Stimulated activated CD4-positive, alpha-beta T cell treated with anti-CD3 and anti-CD28 coated beads, Interleukin-15, amount 100 ng/mL, for 1 hour (primary cell): ENCODE measurements at places on chromosomes 6 and 20.

DNA sequence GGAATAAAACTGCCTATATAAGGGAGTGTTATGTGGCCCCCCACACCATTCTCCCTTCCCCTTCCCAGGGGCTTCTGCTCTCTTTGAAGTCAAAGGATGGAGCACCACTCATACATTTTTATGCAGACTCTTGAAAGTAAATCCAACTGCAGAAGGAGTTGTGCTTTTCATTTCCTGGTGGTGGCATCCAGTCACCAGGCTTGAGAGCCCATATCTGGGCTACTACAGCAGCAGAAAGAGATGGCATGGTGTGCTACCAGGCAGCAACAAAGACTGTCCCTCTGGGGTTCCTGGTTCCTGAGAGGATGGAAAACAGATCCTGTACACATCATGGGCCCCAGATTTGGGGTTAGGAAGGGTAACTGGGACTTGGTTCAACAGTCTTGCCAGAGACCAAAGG lies 226.4 kb downstream of the CLIC5 start:
- DNase-seq, result no peak

- no peak for DNase-seq
These were observed 127.8 kb downstream of the LRRC1 start for GRCh38 chr6:53922539-53922981.

DNA sequence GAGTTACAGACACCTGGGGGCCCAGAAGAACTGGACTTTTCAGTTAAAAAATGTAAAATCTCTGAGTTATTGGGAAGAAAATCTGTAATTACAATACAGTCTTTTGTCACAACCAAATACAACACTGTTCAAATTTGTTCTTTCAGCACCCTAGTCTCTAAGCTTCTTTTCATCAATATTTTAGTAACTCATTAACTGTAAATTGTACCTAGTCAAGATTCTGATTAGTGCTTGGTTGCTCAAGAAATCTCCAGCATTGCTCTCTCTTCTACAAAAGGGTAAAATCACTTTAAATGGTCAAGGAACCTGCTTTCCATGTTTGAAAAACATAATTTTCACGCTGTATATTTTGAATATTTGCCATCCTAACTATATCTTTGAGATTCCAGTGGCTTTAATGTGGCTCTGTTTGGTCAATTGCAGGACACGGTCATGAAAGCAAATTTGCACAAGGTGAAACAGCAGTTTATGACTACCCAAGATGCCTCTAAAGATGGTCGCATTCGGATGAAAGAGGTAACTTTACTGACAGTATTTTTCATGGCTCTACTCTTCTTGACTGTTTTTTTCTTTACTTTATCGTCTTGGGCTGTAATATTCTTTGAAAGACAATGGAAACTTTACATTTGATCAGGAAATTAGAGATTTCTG lies 9.2 kb downstream of the SCGN start:
- DNase-seq, result no peak

GRCh38 chr6:142845624-142846458 lies 99.1 kb downstream of the HIVEP2 start:
- DNase-seq, result peak; percentile 31

GRCh38 chr6:83767033-83767432 lies 58.1 kb upstream of the SNAP91 start:
- no peak for DNase-seq

DNA sequence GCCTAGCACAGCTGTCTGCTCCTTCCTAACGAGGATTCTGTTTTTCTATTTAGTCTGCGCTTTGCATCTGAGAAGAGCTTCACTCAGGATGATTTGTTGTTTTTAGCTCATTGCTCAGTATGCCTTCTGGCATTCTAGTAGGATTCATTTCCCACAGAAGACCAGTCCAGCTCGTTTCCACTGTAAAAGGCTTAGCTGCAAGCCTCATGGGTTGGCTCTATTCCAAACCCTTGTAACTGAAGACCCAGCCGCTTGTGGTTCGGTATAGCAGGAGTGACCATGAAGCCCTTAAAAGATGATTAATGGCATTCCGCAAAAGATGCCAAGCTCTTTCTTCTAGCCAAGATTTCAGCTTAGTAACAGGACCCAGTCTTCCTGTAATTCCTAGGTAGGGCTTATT lies 7.2 kb downstream of the ADGRF1 start:
- no peak for DNase-seq

GRCh38 chr6:79385333-79385732 lies 150.9 kb upstream of the HMGN3 start:
- DNase-seq, result no peak

DNA sequence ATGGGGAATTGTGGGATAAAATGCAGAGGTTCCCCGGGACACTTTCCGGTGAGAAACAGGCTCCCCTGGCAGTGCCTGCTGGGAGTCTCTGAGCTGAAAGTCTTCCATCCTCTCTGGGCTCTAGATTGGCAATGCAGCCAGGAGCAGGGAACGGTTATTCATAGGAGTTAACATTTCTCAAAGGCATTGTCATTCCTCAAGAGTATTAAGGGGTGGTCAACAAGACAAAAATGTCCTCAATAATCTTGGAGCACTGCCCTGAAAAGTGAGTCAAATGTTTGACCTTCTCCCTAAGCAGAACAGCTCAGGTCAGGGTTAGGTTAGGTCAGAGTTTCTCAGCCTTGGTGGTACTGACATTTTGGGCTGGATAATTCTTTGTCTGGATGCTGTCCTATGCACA lies 13.2 kb downstream of the BPIFB1 start:
- DNase-seq, result no peak

DNA sequence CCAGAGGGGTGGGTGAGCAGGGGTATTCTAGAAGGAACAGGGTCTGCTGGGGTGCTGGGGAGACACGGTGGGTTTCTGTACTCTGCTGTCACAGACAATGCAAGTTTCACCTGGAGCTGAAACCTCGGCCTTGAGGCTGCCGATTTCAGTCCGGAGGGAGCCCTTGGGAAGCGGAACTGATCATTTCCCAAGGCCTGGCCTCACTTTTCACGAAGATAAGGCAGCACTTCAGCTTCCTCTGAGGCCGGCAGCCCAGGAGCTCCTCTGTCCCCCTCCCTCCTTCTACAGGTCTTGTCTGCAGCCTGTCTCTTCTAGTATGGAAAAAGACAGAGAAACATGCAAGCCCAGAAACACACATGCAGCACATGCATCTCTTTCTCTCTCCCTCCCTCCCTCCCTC lies 242.1 kb downstream of the CDC5L start:
- no peak for DNase-seq

DNA sequence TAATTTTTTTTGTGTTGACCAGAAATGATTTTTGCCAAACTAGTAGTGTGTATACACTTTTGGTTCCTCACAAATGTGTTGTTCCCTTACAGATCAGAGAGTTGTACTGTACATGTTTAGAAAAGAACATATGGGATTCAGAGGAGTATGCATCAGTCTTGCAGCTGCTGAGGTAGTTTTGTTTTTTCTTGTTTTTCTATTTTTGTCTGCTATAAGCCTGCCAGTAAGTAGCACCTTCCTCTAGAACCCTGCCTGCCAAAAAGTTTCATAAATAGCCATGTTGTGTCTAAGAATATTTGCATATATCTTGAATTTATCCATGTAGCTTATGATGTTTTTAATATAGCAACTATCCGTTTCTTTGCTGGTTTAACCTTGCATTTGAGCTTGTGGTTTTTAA lies 46.4 kb downstream of the ORC3 start:
- DNase-seq, result no peak

GRCh38 chr6:70124443-70124842 lies 178.4 kb downstream of the COL9A1 start:
- no peak for DNase-seq

DNA sequence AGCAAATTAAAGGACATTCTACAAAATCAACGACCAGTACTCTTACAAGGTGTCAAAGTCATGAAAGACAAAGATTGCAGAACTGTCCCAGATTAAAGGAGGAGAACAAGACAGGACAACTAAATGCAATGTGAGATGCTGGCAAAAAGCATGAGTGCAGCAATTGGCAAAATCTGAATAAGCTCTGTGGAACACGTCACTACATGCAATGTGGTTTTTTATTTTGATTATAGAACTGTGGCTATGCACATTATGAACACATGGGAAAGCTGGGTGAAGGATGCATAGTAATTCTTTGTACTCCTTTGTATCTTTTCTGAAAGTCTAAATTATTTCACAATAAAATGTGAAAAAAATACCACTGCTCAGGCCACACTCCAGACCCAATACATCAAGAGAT lies 509.4 kb downstream of the KIF16B start:
- DNase-seq, result no peak

DNA sequence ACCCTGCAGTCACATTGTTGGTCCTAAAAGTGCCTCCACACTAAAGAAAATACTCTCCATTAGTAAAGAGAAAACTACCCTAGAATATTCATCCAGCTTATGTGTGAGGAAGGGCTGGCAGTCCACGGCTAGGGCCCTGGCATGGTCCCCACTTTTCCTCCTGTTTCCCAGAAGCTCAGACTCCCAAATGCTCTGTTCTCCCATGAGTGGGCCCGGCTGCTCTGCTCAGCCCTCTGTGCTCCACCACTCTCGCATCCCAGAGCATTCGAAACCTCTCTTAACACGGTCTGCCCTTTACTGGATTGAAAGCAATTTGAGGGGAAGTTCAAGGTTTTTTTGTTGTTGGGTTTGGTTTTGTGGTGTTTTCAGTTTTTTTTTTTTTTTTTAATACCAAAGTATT lies 61.8 kb downstream of the APCDD1L start:
- no peak for DNase-seq

DNA sequence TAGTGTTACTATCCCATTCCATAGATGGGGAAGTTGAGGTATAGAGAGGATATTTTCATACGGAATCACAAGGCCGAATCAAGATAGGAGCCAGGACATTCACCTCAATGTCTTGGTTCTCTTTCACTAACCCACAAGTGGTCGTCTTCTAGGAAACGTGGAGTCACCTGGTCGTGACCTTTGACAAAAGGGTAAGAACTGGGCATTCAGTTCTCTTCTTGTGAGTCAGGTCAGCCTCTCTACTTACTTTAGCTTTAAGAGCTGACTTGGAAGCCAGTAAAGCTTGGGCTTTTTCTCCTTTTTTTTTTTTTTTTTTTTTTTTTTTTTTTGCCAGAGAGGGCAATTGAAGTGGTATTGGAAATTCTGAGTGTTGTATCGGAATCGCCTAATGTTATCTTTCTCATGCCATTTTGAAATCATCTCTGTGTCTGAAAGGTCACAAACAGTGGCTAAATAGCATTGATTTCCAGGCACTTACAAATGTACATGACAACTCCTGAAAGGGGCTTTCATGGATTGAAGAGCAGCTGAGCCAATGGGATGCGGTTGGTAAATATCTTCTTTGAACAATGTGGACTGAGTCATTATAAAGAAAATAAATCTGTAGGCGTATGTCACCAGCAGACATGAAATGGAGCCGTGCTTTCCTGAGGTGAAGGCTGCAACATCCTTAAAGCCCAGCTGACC lies 356.9 kb downstream of the KIF16B start:
- no peak for DNase-seq

GRCh38 chr20:14036567-14036966 lies 41.3 kb downstream of the MACROD2 start:
- no peak for DNase-seq

DNA sequence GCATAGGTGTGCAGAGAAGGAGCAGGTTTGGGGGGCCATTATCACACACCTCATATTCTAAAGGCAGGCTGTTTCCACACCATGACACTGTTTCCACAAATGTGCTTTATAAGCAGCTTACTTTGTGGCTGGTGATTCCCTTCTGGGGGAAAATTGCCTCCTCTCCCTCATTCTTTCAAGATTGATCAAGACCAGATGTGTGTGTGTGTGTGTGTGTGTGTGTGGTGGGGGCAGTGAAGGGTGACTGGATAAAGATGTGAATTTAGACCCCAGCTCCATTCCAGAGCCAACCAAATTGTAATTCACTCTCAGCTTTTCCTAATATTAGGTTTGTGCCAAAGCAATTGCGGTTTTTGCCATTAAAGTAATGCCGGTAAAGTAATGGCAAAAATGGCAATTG lies 45.6 kb downstream of the EDN3 start:
- no peak for DNase-seq

GRCh38 chr6:112432853-112433252 lies 85.7 kb downstream of the RFPL4B start:
- DNase-seq, result no peak

- DNase-seq, result no peak
These were observed 386.7 kb downstream of the HACE1 start for GRCh38 chr6:104473021-104473429.

GRCh38 chr6:97215157-97215769 lies 67.8 kb downstream of the MMS22L start:
- DNase-seq, result no peak

- DNase-seq, result no peak
These were observed 43.2 kb downstream of the CDH4 start for GRCh38 chr20:61295249-61295648.

GRCh38 chr6:72699159-72699558 lies 77.3 kb downstream of the KCNQ5 start:
- DNase-seq, result no peak
